ENCODE measurements at places on chromosomes 16 and 17.

DNA sequence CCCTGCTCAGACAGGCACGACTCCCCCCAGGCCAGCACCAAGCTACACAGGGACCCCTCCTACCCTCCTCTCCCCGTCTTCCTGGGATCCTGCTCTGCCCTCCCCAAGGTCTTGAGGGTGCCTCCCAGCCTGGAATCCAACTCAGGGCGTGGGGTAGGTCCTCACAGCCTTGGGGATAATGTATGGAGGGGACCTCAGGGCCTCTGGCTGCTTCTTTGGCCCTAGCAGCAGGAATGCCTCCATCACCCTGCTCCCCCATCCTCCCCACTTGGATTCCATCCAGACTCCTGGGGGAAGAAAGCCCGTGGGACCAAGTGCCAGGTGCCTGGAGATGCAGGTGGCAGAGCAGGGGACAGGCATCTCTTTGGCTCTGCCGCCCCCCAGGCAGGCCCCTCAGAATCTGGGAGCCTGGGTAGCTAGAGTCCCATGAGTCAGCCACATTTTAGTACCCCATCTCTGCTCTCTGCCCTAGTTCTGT lies 10.7 kb upstream of the STAC2 start:
- no peak for DNase-seq

DNA sequence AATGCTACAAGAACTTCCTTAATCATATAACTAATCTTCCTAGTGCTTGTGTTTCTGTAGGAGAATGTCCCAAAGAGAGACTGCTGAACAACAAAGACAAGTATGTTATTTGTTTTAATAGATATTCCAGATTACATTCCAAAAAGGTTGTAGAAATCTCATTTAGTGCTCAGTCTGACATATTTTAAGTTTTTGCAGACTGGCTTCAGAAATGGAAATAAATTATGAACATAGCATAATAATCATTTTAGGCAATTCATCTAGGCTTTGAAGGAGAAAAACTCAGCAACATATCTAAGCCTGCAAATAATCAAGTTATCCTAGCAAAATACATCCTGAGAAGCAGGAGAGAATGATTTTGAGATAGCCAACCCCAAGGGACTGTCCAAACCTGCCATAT lies 171.6 kb upstream of the CDH5 start:
- DNase-seq = no peak

- DNase-seq = no peak
Measured at GRCh38 chr17:46117117-46117516, 76.1 kb downstream of the KANSL1 start.

DNA sequence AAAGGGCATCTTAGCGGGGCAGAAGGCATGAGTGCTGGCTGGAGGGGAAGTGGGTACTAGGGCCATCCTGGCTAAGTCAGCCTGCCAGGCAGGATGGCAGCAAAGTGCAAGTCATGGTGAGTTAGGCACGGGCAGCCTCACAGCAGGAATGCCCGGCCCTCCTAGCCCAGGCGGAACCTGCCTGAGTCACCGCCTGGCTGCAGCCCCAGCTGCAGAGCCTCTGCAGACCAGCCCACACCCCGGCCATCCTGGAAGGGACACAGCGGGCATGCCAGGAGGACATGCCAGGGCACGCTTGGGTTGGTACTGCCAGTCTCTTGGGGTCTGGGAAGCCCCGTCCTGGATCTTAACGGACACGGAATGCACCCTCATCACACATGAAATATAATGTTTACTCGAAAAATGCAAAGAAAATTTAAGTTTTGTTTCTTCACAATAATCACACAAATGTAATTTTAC lies 5.0 kb upstream of the ALDH3A1 start:
- DNase-seq = no peak

DNA sequence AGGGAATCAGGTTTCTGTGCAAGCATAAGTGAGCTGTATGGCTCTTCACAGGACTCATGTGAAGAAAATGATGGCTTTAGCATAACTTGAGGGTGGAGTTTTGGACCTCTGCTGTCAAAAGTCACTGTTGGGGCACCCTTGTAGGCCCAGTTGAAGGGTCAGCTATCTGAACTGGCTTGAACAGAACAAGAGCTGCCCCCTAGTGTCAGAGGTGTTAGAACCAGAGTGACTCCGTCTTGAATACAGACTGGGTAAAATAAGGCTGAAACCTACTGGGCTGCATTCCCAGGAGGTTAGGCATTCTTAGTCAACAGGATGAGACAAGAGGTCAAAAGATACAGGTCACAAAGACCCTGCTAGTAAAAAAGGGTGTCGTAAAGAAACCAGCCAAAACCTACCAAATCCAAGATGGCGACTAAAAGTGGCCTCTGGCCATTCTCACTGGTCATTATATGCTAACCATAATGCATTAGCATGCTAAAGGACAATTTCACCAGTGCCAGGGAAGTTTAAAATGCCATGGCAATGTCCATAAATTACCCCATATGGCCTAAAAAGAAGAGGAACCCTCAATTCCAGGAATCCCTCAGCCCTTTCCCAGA lies 484.0 kb upstream of the ERCC4 start:
- DNase-seq = no peak
